NB4 (cell line): ENCODE measurements at places on chromosomes 1 and 21.

GRCh38 chr1:67367370-67368045 lies 59.8 kb downstream of the IL12RB2 start:
- DNase-seq: no peak

DNA sequence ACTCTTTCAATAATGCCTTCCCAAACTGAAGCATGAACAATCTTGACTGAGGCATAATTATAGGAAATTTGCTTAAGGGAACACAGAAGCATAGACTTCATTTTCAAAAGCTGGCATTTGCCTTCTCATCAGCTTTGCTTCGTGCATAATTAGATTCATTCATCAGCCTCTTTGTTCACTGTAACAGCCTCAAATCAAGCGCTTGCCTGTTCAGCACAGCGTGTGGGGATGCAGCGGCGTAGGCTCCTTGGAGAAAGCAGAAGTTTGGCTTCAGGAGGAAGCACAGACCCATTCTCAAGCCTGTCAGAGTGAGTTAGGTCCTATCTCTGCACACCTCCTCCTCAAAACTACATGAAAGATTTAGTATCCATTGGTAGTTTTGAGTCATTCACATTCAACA lies 246.4 kb upstream of the MAP1LC3C start:
- DNase-seq: peak; percentile 9

GRCh38 chr21:32733990-32734613 lies 6.3 kb upstream of the SYNJ1 start:
- no peak for DNase-seq

GRCh38 chr1:227744668-227745067 lies 9.4 kb downstream of the SNAP47 start:
- no peak for DNase-seq

DNA sequence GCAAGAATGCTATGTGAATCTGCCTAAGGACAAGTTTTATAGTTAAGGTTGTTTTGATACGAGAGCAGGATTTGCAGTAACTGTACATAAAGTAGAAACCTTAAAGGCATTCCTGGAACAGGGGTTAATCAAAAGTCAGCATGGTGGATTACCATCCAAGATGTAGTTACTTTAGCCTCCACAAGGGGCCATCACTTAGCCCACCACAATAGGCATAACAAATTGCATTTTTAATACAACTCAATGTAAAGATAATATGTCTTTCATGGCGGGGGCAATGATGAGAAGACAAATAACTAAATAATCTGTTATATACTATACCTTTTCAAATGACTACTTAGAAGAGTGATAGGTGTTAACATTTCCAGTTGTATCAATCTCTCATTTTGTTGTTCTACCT lies 611.2 kb upstream of the ADGRL4 start:
- DNase-seq: no peak

GRCh38 chr21:15255261-15255660 lies 190.5 kb upstream of the NRIP1 start:
- no peak for DNase-seq

DNA sequence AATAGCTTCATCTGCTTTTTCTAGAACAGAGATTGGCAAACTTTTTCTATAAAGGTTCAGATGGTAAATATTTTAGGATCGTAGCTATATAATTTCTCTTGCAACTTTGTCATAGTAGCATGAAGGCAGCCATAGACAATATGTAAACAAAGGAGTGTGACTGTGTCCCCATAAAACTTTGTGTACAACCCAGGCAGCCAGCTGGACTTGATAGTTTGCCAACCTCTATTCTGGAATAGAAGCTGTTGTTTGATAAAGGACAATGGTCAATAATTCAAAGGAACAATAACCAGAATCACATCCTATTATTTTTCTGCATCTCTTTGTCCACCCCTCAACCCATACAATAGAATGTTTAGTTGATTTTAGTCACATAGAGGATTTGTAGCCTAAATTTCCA lies 286.7 kb downstream of the LMX1A start:
- DNase-seq: no peak

GRCh38 chr1:227449051-227449450 lies 114.3 kb upstream of the ZNF678 start:
- peak; percentile 64 for DNase-seq

- DNase-seq: no peak
Measured at GRCh38 chr1:30995990-30996612, 69.4 kb downstream of the PUM1 start.

DNA sequence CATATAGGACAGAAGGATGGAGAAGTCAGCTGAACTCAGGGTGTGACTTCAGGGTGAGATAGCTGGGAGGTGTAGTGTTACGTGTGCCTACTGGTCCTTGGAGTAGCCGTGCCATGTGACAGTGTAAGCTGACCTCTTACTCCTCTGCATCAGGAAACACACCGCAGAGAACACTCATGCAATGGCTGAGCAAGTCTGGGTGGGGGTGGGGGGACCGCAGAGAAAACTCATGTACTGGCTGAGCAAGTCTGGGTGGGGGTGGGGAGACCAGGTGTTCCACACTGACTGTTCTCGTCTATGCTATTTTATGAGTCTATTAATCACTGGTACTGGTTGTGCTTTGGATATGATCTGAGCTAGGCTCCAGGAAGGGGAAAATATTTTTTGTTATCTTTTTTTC lies 233.1 kb downstream of the PAPPA2 start:
- no peak for DNase-seq

- no peak for DNase-seq
Measured at GRCh38 chr1:219820551-219820950, 107.8 kb downstream of the SLC30A10 start.

- peak; percentile 44 for DNase-seq
Measured at GRCh38 chr1:115373305-115373704, 35.3 kb upstream of the NGF start.

DNA sequence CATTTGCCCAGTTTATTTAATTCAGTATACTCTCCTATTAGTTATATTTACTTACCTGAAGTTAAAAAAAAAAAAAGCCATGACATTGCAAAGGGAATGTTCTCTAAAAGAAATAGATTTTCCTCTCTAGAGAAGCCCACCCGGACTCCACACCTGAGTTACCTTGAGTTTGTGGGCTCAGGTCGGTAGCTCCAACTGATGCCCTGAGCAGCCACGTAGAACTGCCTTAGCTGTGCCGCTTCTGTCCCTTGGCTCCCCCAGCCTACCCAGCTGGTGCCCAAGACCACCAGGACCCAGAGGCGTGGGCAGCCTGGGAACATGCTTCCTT lies 250 bp downstream of the F5 start:
- DNase-seq: no peak

DNA sequence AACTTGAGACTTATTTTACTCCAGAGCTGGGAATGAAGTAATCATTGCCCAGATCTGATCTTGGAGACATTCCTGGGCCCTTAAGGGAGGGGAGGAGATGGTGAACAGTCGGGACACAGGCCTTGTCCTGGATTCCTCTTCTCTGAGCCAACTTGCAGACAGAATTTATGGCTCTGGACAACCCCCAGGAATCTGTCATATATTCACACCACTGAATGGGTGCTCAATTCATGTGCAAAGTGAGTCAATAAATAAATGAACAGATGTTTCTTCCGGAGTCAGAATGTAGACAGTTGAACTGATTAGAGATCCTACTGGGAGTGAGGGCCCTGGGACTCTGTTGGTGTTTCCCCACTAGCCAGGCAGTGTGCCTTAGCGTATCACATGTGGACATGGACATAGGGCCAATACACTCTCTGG lies 2.6 kb downstream of the TUFT1 start:
- DNase-seq: no peak

DNA sequence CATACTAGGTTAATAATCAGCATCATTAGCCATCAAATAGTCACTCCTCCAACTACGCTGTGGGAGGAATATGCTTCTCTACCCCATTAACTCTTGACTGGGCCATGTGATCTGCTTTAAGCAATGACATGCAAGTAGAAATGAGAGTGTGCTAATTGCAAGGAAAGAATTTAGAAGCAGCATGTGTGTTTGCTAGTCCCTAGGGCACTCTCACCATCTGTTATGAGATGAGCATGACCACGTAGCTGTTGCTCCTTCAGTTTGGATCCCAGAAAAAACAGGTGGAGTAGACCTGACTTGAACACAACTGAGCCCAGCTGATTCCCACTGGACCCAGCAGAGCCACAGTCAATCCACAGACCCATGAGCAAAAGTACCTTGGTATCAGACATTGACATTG lies 19.7 kb upstream of the RGS7 start:
- DNase-seq: no peak

- peak; percentile 27 for DNase-seq
Measured at GRCh38 chr1:65054481-65054880, 88.1 kb upstream of the JAK1 start.

DNA sequence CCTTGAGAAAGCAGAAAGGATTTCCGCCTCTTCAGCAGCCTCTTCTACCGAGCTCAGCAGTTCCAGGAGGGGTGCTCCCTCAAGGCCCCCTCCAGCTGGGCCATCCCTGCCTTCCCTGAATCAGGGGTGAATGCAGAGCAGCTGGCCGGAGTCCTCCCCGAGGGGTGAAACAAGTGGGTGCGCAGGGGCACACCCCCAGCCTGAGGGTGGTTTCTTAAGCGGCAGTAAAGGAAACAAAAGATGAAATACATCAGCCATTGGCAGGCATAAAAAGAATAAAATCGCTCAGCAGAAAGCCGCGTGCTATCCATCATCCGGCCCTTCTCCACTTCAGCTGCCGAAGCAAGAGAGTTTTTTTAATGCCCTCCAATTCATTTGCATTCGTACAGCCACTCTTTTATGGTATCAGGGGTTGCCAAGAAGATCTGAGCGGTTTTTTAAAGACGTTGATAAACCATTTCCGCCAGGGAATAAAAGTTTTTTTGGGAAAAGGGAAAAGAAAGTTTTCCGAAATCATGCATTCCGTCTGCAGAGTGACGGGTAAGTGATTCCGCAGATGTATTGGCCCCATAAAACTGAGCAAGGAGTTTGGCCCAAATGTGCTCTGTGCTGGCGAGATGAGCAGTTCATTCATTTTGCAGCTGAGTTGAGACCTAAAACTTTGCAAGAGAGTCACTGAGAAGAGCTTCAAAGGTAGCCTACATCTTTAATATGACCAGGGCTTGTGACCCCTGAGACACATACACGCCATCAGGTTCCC lies 73.7 kb upstream of the ZC3H12A start:
- no peak for DNase-seq

GRCh38 chr21:34722684-34723300 lies 54.0 kb downstream of the CLIC6 start:
- DNase-seq: no peak

DNA sequence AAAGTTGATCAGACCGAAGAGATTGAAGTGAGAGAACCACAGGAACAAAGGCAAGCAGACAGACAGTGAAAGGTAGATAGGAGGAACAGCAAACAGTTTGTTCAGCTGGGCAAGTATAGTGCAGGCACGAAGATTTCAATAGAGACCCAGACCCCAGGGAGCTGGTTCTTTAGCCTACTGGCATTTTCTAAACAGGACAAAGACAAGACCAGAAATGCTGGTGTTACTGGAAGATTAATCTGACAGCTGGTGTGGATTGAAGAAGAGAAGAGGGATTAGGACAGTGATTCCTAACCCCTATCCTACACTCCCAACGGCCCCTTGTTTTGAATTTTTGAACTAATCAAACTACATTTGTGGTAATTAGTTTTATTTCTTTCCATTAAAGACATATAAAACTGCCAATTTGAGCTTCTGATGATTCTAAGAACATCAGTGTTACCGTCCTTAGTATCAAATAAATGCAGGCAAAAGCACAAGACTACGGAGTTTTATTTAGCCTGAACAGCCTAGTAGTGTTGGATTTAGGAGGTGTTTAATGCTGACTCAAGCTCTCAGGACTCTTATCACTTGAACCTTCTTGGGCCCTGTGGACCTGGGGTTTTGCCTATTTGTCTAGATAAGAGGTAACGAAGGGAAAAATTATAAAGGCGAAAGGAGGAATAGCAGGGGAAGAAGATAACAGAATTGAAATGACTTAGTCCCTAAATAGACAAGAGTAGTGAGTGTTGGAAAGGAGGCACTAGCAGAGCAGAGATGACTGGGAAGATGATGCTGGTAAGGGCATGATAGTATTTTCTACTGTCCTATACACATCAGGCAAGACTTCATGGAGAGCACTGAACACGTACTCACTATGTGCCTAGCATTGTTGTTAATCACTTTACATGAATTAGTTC lies 2.0 kb downstream of the NPL start:
- no peak for DNase-seq

DNA sequence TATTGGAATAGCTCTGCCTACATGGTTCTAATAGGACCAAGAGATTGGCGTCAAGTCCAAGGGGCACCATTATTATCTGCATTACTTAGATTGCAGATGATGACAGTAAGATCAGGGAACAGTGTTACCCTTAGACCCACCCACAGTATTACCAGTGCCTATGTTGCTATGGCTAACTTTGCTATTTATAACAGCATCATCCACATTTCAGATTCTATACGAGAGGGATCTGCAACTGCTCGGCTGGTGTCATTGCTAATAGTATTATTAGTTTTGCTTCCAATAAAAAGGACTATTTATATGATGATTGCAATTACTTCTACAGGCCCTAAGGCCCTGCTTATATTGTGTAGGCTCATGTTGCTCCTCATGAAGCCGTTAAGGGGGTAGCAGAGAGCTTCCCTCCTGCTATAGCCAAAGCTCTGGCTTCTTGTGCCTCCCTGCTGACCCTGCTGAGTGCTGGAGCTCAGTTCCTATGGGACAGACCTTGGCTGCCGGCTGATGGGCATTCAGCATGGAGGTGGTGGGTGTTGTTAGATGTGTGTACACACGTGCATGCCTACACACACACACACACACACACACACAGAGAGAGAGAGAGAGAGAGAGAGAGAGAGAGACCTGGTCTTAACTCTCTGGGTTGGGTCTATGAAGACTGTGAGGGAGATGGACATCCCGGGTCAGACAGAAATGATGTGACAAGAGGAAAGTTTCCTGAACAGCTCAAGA lies 1.3 kb downstream of the BCAN start:
- DNase-seq: no peak

GRCh38 chr1:51527144-51527543 lies 8.1 kb upstream of the EPS15 start:
- DNase-seq: no peak

- no peak for DNase-seq
Measured at GRCh38 chr1:159927849-159928431, 2.6 kb upstream of the TAGLN2 start.

DNA sequence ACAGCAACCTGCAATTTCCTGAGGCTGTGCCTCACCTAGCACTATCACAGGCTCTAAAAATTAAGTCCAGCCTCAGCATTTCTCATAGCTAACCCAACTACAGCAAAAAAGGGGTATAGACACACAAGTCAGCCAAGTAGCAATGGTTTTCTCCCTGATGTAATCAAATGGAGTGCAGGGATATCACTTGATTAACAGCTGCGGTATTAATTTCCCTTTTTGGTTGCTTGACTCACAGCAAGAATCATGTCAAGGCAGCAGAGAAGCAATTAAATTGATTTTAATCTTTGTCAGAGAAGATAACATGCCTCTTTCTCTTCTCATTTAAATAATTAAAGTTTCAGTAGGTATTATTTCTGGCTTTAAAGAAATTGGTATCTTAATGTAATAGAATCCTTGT lies 278.9 kb downstream of the RWDD3 start:
- DNase-seq: no peak

DNA sequence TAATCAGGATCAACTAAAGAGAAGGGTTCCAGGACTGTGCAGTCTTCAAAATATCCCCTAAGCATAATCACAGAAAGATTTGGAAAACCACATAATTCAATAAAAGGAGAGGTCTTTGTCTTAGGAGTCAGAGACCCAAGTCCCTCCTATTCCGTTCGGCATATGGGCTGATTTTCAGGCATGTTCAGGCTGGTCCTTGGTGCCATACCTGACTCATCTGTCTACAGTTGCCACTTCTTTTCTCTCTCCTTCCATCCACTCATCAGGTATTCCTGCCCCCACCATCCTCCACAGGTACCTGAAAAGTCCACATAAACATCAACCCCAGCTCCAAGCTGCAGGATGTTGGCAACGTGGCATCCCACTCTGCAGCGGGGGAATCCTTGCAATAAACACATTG lies 29.7 kb upstream of the RPL11 start:
- no peak for DNase-seq
